ENCODE measurements at places on chromosomes 6 and 20.

GRCh38 chr20:64226686-64227580 lies 28.6 kb upstream of the PCMTD2 start:
- DNase-seq, result no peak

GRCh38 chr6:7267466-7268091 lies 45.4 kb downstream of the SSR1 start:
- peak; percentile 64 for DNase-seq

GRCh38 chr6:113980937-113981554 lies 10.1 kb upstream of the HDAC2 start:
- peak; percentile 22 for DNase-seq

DNA sequence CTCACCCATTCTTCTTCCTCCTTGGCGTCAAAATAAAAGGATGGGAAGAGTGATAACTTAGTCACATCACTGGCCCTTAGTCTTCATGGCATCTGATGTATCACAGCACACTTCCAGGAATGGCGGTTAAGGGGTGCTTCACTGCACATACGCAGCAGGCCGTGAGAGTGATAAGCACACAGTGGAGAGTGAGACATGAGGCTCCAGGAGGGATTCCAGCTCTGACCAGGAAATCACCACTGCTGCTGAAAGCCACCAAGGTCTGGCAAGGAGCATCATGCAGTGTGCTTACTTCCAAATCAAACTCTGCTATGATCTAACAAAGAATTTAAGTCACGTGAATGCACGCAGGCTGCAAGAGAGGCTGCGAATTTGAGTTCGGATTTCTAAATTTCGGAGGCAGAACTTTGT lies 62.4 kb downstream of the ARID1B start:
- no peak for DNase-seq

DNA sequence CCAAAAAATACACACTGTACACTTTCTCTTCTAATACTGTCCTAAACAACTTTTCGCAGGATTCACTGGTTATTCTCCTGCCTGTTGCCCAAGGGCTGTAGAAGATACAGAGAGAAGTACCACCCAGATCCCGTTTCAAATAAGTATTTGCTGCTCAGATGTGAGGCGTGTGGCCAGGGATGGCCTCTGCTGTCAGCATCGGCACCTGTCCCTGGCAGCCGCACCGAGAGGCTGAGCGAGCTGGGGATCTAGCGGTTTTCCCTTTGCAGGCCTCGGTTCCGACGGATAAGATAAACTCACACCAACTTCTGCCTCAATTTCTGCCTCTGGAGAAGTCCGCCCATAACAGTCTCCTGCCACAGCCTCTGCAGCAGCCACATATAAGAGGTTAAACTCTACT lies 685.2 kb upstream of the AGPAT4 start:
- DNase-seq, result no peak

- no peak for DNase-seq
Measured at GRCh38 chr20:21286775-21287174, 16.4 kb upstream of the XRN2 start.

DNA sequence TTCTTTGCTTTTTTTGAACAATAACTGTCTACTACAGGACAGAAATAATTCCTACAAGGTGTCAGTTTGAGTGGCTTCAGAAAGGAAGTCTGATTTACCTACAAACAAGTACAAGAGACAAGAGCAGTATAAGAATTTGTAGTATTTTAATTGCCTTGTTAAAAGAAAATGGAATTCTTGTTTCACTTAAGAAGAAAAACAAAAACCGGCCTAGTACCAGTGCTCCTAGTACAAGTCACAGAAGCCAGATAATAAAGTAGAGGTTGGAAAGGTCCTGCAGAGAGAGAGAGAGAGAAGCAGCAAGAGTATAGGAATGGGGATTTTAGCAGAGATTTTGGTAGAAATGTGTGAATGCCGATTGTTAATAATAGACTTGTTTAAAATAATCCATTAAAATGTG lies 6.4 kb downstream of the TAB2 start:
- no peak for DNase-seq

- no peak for DNase-seq
Measured at GRCh38 chr20:22523499-22524392, 60.6 kb downstream of the FOXA2 start.

- DNase-seq, result no peak
Measured at GRCh38 chr6:41373919-41374617, 38.7 kb downstream of the NCR2 start.

GRCh38 chr6:82836022-82836575 lies 229.5 kb downstream of the UBE3D start:
- no peak for DNase-seq

DNA sequence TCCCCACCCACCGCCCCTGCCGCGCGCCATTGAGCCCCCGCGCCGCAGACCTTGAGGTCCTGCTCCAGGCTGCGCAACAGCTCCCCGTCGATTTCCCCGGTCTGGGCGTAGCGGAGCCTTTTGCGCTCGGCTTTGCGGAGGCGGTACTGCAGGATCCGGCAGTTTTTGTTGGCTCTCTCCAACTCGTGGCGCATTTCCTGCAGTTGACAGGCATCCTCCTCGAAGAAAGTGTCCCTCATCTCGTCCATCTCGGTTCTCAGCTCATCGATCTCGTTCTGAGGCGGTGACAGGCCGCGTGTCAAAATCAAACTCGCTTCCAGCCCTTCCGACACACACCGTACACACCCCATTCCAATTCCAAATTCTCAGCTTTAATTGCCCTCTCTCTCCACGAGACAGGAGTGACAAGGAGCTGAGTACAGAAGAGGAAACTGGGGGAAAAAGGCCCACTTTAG lies 4.3 kb downstream of the MTCL3 start:
- no peak for DNase-seq

DNA sequence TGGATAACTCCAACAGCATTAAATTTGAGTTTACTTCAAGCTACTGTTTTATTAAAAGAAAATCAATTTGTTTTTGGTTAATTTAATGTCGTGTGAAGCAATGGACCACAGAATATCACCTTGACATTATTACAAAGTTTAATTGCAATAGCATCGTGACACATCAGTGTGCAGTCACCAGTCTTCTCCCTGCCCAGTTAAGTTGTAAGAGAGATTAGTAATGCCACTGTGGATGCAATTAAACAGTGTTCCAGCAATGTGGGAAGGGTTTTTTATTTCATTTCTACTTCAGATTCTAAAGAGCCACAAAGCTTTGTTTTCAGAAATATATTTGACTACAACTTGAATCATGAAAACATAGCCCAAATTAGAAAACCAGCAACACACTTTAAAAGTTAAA lies 128.7 kb downstream of the SYNE1 start:
- no peak for DNase-seq

- DNase-seq, result peak; percentile 54
Measured at GRCh38 chr6:115838763-115839401, 221.8 kb downstream of the FRK start.

GRCh38 chr20:36305602-36306551 lies at the start of gene DLGAP4:
DLGAP4 (plus strand) TSS chr20:36306339; CDS start chr20:36431718, 125,379 bp downstream.
- DNase-seq, result no peak

DNA sequence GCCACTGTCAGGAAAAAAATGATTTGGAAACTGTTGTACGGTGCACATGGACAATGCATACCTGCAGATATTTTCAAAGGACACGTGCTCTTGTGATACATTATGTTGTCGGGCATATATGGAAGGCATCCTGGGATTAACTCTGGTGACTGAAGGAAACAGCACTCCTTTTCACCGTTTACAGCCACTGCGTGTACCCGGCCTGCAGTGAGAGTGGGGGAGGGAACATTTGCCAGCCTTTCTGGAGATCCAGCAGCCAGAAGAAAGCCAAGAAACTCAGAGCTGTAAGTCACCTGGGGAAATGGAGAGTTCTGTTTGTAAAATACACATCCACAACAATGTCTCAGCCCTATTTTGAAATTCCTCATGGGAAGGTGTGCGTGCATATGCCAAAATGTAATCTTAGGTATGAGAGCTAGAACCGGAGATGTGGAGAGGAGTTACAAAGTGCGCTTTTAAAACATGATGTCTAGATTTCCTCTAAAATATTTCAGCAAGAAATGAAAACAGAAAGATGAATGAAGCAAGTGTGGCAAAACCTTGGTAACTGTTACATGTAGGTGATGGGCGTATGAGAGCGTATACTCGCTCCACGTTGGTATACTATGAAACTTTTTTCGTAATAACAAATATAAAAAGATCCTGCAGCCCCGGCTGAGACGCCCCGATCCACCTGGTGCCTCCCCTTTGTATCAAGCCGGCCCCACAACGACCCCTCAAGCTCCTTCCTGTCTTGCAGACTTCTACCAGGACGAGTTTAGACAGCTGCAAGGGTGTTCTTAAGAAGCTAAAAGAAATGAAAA lies 8.6 kb upstream of the FOXF2 start:
- no peak for DNase-seq

DNA sequence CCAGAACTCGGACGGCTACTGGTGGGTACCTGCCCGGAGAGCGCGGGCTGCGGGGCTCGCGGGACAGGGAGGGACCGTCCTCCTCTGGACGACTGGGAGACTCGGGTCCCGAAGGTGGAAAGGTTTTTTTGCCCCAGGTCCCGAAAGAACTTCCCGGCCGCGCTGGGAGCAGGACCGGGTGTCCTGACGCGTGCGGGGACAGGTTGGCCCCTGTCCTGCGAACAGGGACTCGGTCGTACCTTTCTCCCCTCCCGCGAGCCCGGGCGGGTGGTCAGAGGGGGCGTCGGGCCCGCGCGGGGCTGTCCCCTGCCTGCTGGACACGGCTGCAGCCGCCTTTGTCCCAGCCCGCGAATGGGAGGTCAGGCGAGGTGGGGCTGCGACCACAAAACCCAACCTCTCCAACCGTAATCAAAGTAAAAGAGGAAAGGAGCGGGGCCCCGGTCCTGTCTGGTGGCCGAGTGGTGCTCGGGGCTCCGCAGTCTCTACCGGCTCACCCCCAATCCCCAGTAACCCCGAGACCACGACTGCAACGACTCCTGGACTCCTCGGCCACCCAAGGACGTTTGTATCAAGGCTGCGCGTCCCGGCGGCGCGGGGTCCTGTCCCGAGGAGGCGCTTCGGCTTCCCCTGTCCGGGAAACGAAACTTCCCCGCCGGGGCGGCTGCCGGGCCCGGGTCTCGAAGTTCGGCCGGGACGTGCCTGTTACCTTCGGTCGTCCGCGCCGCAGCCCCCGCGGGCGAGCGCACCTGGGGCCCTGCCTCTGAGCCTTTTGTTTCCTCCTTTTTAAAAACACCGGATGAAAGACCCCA lies 798 bp downstream of the DSP start:
- DNase-seq, result no peak
